ENCODE measurements at places on chromosomes 3 and 15.

- no peak for DNase-seq
These were observed 73.3 kb downstream of the MRPL46 start for GRCh38 chr15:88393719-88394519.

DNA sequence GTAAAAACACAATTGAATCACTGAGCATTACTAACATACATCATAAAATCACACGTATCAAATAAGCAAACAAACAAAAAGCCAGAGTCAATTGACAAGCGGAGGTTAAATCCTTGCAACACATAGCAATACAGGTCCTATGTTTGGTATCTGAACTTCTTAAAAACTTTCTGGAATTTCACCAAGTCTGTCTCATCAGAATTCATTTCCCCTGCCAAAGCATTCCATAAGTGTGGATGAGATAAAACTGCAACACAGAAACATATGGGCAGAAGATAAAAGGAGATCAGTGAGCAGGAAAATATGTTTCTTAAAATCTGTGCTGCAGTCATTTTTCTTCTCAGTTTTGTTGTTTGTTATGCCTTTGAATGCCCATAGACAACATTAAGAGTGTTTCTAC lies 1155.5 kb downstream of the TBL1XR1 start:
- no peak for DNase-seq

GRCh38 chr15:51051776-51052175 lies 42.9 kb downstream of the TNFAIP8L3 start:
- no peak for DNase-seq

- DNase-seq = no peak
These were observed 231.2 kb upstream of the ADAMTS9 start for GRCh38 chr3:64918989-64919388.

DNA sequence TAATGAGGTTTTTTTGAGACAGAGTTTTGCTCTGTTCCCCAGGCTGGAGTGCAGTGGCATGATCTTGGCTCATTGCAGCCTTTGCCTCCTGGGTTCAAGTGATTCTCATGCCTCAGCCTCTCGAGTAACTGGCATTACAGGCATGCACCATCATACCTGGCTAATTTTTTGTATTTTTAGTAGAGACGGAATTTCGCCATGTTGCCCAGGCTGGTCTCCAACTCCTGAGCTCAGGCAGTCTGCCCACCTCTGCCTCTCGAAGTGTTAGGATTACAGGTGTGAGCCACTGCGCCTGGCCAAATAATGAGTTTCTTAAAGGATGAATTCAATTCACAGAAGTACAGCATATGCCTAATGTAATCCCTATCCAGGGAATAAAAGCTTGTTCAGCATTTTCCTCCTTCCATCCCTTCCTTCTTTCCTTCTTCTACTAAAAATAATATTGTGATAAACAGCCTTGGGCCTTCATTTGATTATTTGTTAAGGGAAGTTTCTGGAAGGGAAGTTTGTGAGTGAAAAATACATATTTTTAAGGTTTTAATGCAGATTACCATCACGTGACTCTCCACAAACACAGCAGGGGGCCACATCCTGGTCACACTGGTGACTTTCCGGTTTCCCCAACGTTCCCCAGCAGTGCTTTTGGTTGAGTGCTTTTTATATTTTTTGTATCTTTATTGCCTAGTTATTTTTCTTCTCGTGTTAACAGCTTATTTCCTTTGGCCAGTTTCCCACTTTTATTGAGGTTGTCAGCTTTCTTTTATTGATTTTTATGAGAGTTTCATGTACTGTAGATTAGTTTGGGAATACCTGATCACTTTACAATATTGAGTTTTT lies 116.8 kb downstream of the USP13 start:
- DNase-seq = no peak

- no peak for DNase-seq
These were observed 30.5 kb downstream of the ALS2CL start for GRCh38 chr3:46662771-46663551.

Data from stimulated activated CD8-positive, alpha-beta memory T cell treated with anti-CD3 and anti-CD28 coated beads, Interleukin-15, amount 100 ng/mL, for 1 hour (primary cell).